ENCODE measurements at places on chromosomes 16 and 17.
A peak's percentile ranks its signal among the peaks of the same experiment; 100 is the strongest.

DNA sequence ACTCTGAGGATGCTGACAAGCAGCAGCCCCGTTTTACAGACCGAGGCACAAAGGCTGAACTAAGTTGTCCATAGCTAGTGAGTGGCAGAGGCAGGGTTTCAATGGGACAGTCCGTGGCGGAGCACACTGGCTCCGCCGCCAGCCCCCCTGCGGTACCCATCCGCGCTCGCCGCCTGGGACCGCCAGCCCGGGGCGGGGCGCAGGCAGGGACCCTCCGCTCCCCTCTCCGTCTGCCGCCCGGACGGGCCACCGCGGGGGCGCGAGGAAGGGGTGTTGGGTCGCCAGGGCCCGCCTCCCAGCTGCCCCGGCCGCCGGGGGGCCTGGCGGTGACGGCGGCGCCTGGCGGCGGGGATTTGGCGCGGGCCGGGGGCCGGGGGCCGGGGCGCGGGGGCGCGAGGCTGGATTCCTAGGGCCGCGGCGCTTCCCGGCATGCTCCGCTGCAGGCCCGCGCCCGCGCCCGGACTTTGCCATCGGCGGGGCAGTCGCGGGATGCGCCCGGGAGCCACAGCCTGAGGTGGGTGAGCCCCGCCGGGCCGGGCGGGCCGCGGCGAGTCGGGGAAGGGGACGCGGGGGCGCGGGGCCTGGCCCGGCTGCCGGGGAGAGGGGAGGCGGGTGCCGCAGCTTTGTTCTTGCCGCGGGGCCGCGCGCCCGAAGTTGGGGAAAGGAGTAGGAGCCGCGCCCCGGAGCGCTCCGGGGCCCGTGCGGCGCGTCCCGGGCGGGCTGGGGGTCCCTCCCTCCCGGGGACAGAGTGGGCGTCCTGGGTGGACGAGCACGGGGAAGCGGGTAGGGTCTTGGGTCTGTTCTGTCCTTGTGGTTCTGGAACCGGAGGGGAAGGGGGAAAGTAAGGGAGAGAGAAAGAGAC is at the start of gene TMEM98:
TSS of gene TMEM98 (plus strand) at position 430 of the 862 bp plus-strand sequence. CDS start 3,376 bp downstream, outside the sequence.
- DNase-seq, result no peak

- no peak for DNase-seq
Observed at GRCh38 chr17:71467719-71468118, 653.1 kb upstream of the SOX9 start.

GRCh38 chr16:52466994-52467393 is 79.9 kb downstream of the TOX3 start:
- peak; percentile 70 for DNase-seq

DNA sequence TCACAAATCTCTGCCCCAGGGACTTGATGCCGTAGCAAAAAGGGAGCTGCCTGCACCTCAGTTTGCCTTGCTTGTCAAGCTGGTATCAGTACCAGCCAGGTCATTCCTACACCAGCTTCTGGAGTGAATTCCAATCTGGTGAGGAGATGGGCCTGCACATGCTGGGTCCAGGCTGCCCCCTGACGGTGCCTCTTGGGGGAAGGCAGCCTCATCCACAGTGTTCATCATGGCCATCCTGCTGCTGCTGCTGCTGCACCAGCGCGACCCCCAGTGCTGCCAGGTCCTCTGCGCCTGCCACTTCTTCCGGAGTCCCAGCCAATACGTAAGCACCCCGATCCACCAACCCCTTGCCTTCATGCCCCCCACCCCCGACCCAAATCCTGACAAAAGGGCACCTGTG is 8.3 kb downstream of the MRPL27 start:
- no peak for DNase-seq

- DNase-seq, result no peak
Observed at GRCh38 chr16:49620869-49621240, 235.1 kb downstream of the ZNF423 start.

- no peak for DNase-seq
Observed at GRCh38 chr17:55271958-55272710, 7.4 kb downstream of the HLF start.

GRCh38 chr16:61313931-61314330 is 722.3 kb downstream of the CDH8 start:
- no peak for DNase-seq

GRCh38 chr17:44502598-44503146 is 534 bp downstream of the GPATCH8 start:
- no peak for DNase-seq

- DNase-seq, result no peak
Observed at GRCh38 chr17:62805234-62805633, 2.9 kb downstream of the MARCHF10 start.

DNA sequence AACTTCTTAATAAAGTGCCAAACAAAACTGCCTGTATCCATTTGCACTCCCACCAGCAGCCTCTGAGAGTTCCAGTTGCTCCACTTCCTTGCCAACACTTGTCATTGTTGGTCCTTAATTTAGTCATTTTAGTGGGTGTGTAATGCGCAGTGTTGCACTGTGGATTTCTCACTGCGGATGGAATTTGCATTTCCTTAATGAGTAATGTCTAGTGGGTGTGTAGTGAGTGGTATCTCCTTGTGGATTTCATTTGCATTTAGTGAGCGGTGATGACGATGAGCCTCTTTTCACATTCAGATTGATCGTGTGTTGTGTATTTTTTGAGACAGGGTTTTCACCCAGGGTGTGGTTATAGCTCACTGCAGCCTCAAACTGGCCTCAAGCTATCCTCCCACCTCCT is 4.1 kb upstream of the MSLN start:
- no peak for DNase-seq

DNA sequence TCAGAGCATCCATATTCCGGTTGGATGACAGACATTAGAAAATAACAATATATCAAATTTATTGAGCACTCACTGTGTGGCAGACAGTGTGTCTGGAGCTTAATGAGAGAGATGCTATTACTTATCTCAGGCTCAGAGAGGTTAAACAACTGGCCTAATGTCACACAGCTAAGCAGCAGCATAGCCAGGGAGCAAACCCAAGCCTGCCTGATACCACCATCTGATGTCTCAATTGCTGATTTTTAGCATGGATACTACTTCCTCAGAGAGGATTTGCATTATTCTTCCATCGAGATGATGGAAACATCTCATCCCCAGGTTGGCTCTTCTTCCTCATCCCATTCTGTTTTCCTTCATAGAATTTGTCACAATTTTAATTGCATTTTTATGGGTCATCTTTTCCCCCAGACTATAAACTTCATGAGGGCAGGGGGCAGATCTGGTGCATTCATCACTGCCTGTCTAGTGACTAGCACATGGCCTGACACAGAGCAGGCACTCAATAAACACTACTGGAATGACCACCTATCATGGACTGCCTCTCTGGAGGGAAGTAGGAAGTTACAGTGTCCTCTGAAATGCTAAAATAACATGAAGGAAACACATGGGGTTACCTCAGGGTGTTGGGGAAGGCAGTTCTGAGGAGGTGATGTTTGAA is 344.8 kb upstream of the CCL2 start:
- DNase-seq, result no peak

DNA sequence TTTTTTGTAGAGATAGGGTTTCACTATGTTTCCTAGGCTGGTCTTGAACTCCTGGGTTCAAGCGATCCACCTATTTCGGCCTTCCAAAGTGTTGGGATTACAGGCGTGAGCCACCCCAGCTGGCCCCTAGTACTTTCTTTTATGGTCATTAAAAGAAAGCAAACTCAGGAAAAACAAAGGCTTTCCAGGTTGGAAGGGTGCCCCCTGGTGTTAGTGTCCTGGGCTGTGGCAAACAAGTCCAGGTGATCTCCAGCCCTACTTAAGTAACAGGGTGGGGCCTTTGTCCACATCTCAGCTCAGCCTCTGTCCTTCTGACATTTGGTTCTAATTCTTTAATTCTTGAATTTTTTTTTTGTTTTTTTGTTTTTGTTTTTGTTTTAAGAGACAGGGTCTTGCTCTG is 6.9 kb downstream of the IGFBP4 start:
- DNase-seq, result no peak

GRCh38 chr17:40150276-40150675 is 9.9 kb downstream of the CASC3 start:
- DNase-seq, result no peak

GRCh38 chr17:48995974-48996721 is 1.0 kb upstream of the IGF2BP1 start:
- peak; percentile 67 for DNase-seq

DNA sequence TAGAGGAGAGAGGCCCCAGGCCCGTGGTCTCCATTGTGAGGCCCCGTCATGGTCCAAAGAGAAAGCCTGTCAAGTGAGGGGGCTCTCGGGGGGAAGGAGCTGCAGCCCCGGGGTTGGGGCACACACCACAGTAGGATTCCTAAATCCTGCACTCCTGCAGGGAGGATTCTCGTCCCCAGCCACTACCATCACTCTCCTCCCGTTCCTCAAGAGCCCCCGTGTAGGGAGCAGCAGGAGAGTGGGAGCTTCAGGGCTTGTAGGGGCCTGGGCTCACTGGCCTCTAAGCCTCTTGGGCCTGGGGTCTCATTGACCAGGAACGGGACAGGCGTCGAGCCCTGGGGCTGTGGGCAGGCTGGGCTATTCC is 821 bp downstream of the C16orf86 start:
- DNase-seq, result no peak

GRCh38 chr17:45172541-45173286 is 11.0 kb downstream of the HEXIM2 start:
- DNase-seq, result no peak

DNA sequence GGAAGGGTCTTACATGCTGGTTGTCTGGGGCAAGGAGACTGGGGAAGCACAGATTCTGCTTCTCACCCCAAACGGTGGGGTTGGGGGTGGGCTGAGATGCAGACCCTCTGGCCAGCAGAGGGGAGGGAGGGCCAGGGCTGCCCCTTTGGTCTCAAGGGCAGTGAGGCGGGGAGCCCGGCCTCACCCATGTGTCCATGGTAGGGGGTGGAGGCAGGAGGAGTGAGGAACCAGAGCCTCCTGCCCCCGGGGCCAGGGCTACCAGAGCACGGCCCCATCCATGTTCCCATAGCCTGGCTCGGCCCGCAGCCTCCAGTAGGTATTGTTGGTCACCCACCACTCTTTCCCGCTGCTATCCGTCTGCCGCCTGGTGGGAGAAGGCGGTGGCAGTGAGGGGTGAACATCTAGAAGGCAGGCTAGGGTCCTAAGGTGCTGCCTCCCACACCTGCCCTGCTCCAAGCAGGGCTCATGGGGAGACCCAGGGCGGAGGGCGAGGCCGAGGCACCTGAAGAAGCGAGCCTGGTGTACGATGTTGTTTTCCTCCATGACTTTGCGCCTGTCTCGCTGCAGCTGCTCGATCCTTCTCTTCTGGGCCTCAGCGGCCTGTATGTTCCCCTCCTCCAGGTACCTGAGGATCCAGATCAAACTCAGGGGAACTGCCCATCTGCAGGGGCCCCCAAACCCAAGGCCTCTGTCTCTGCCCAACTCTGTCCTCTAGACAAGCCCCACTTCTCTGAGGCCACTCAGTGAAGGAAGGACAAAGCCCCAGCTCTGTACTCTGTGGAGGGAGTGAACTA is 13.4 kb downstream of the OSBPL7 start:
- DNase-seq, result no peak

- DNase-seq, result peak; percentile 20
Observed at GRCh38 chr17:73156166-73156840, 8.5 kb upstream of the SSTR2 start.

- DNase-seq, result no peak
Observed at GRCh38 chr17:67520252-67520906, 143.3 kb downstream of the PITPNC1 start.

DNA sequence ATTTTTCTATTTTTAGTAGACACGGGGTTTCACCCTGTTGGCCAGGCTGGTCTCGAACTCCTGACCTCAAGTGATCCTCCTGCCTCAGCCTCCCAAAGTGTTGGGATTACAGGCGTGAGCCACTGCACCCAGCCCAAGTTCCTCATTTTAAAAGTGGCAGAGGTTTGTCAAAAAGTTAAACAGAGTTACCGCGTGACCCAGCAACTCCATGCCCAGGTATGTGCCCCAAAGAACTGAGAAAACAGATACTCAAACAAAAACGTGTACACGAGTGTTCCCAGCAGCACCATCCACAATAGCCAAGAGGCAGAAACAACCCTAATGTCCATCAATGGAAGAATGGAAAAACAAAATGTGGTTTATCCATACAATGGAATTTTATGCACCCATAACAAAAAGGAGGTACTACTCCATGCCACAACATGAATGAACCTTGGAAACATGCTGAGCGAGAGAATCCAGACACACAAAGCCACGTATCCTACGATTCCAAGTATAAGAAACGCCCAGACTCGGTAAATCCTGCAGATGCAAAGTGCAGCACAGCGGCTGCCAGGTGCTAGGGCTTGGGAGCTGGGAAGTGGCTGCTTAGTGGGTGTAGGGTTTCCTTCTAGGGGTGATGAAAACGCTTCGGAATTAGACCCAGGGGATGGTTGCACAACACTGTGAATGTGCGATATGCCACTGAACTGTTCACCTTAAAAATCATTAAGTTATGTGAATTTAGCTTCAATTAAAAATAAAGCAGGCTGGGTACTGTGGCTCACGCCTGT is 24.8 kb downstream of the ADCY9 start:
- no peak for DNase-seq

DNA sequence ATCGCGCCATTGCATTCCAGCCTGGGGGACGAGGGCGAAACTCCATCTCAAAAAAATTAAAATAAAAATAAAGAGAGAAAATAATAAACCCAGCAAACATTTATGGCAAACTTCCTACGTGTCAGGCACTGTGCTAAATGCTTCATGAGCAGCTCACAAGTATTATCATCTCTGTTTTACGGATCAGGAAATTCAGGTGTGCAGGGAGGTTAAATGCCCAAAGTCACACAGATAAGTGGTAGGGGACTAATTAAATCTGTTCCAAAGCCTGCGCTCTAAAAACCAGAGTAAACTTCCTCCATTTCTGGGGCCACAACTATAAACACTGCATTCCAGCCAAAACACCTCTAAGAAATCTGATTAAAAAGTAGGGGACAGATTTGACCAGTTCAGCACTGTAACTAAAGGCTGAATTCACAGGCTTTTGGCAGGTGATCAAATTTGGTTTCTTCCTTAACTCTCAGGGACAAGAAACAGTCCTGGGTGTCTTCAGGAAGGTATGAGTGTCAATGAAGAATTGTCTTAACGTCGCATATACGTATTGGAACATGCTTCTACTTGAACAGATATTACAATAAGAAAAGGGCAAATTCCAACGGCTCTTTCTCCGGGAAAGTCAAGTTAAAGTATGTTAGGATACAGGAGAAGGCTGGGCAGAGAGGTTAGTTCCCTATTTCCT is 996 bp downstream of the STRADA start:
- DNase-seq, result no peak

- peak; percentile 8 for DNase-seq
Observed at GRCh38 chr17:47978324-47978723, 7.4 kb downstream of the CDK5RAP3 start.

GRCh38 chr17:65011047-65011446 is 45.5 kb downstream of the GNA13 start:
- DNase-seq, result no peak

Measured in NCI-H748 treated with DMSO at 0.1 percent for 48 hours (cell line).